Stimulated activated CD8-positive, alpha-beta memory T cell treated with anti-CD3 and anti-CD28 coated beads, Interleukin-7, amount 100 ng/mL, for 4 hours (primary cell): ENCODE measurements at places on chromosomes 5 and 9.

- no peak for DNase-seq
Observed at GRCh38 chr9:28320616-28321015, 747.3 kb upstream of the C9orf72 start.

DNA sequence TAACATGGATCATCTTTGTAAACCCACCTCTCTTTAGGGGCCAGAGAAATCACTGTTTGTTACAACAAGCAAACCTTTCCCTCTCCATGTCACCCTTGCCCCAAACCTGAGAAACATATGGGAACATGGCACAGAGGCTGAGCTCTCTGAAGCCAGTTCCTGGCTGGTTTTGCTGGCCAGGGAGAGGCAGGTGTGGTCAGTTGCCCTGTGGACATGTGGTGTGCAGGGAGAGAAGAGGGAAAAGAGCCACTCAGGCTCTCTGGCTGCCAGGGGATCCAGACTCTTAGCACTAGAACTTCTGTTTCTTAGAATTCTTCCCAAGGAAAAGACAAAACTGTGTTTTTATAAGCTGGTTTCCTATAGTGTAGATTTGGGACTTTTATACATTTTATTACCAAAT is 4.6 kb upstream of the CATSPER3 start:
- no peak for DNase-seq

- DNase-seq: peak; percentile 16
Observed at GRCh38 chr9:90815183-90815943, 13.7 kb downstream of the SYK start.

DNA sequence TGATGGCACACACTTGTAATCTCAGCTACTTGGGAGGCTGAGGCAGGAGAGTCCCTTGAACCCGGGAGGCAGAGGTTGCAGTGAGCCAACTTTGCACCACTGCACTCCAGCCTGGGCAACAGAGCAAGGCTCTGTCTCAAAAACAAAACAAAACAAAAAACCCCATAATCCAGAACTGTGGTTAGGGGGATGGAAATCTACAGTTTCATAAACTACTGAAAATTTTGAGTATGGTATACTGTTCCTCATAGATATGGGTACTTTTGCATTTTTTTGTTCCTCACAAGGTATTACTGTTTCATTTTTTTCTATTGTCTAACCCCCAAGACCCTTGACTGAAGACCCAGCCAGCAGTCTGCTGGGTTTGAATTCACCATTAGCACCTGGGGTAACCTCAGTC is 52.2 kb upstream of the MAP3K1 start:
- no peak for DNase-seq

DNA sequence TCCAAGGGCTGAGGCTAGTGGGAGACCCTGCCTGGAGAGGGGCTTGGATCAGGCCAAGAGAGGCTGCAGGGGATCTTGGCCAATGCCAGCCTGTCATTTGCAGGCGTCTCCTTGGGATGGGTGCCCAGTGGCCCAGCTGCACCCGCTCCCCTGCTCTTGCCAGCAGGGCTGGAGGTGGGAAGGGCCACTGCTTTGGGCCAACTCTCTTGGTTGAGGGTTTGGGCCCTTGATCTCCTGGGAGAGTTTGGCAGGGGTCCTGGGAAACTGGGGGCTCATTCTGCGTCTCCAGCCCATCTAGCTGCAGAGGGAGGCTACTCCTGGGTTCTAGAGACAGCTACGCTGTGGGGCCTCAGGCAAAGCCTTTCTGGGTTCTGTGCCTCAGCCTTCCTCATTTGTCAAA is 10.5 kb downstream of the PSD2 start:
- DNase-seq: no peak

DNA sequence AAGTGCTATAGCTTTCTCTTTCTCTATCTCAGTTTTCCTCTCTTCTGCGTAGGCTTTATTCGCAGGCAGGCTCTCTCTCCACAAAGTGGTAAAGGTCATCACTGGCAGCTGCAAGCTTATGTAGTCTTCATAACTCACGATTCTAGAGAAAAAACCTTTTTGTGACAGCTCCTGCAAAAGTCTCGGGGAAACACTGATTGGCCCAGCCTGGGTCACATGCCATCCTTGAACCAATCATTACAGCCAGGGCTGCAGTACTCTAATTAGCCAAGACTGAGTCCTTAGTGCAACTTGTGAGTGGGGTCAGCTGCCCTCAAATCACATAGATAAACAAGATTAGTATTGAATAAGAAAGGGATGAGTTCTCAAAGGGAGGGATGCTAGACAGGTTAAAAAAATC is 18.3 kb upstream of the FRMPD1 start:
- no peak for DNase-seq

DNA sequence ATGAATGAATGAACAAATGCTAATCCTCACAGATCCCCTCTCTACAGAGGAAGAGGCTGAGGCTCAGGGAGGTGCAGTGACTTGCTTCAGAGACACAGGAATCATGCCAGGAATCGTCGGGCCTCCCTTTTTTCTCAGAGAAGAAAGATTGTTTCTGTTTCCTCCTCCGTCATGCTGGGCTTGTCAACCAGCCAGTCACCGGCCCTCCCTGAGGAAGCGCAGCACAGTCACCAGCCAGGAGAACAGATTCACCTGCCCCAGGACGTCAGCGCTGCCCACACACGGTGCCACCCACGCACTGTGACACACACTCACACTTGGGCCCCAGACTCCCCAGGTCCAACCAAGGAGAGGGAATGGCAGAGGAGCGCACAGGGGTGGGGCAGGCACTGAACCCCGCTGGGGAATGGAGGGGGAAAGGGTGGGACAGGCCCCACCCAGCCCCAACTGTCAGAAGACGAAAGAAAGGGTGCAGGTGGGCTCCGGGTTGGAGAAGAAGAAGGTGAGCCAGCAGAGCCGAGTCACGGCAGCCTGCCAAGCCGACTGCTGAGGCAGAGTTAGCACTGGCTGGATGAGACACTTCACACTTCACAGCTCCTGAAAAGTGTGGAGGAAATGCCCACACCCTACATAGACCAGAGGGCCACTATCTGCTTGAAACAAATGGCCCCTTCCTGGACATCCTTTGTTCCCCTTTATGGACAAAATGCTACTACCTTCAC is 13.8 kb upstream of the ERGIC1 start:
- peak; percentile 34 for DNase-seq

- no peak for DNase-seq
Observed at GRCh38 chr5:158283397-158283796, 424.5 kb upstream of the CLINT1 start.

GRCh38 chr5:171308453-171309275 is at the start of gene TLX3:
TLX3 (plus strand) TSS chr5:171309248; CDS start chr5:171309366, 118 bp downstream.
- no peak for DNase-seq

DNA sequence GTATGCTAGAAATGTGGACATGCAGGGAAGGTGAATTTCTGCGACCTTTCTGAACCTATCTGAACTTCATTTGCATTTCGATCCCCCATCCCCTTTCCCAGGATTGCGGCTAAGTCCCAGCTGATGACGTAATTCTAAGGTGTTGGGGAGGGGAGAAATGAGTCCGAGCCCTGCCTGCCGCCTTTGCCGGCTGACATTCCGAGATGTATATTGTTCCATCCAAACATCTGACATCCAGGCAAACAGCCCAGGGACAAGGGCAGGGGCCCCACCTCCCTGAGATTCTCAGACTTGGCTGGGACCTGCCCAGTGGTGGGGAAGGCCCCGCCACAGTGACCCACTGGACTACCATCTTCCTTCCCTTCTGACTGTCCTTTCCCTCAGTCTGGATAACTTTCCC is 494.6 kb downstream of the ENC1 start:
- no peak for DNase-seq

DNA sequence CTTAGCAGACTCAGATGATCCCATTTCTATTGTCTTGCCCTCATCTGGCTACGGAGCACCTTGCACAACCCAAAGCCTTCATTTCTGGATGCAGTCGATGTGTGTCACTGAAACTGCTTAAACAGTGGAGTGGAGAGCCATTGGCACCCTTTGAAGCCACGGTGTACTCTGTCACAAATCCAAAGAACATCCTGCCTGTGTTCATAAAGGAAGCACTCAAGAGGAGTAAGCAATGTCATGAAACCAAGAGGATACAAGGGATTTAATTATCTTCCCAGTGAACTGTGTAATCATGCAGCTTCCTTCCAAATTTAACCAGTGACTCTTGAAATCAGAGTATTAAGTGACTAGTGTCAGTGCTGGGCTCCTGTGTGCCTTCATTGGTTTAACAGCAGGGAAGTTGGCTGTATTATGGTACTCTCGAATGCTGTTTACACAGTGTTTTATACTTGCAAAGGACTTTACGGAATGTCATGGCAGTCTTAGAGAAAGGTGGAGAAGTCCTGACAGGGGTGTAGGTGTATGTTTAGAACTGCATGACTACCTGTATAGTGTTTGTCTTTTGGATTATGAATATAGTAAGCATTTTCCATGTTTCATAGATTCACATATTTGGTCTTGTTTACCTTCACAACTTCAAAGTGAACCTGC is 41.9 kb downstream of the CD180 start:
- DNase-seq: no peak

GRCh38 chr5:15577132-15577531 is 77.2 kb downstream of the FBXL7 start:
- no peak for DNase-seq

DNA sequence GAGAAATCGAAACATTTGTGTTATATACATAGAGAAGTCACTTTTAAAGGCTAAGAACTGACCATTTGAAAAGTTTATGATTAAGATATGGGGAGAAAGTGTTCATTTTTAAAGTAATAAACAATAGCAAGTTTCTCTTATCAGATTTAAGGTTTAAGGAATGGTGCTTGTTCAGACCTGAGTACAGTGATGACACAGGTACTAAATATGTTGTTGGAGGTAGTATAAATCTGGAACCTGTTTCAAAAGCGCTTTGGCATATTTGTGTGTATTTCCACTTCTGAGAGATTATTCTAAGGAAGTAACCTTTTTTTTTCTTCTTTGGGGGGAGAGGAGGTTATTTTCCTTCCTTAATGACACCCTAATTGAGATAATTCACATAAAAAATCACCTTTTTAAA is 18.4 kb downstream of the CDC42SE2 start:
- DNase-seq: no peak

DNA sequence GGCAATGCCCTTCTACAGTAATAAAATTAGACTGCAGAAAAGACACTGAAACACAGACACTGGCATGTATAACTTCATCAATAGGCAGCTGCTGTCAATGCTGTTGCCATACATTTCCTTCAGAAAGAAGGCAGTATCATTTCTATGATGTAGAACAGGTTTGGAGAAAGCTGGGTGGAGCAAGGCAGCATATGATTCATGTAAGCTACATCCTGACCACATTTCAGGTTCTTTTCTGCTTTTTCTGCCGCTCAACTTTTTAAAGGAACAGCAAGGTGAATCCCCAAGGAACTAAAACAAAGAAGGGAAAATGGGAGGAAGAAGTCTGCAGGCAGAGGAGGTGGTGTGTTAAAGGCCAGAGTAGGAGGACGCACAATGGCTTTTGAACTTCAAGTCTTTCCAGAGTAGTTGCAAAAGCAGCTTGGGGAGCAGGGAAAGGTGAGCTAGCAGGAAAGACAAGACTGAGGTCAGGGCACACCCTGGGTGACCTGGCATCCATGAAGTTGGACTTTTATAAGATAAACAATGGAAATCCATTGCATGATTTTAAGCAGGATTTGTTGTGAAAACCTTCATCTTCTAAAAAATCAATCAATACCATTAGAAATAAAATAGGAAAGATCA is 142.1 kb downstream of the MED10 start:
- DNase-seq: no peak

- DNase-seq: no peak
Observed at GRCh38 chr9:116608064-116608463, 79.0 kb upstream of the TRIM32 start.

DNA sequence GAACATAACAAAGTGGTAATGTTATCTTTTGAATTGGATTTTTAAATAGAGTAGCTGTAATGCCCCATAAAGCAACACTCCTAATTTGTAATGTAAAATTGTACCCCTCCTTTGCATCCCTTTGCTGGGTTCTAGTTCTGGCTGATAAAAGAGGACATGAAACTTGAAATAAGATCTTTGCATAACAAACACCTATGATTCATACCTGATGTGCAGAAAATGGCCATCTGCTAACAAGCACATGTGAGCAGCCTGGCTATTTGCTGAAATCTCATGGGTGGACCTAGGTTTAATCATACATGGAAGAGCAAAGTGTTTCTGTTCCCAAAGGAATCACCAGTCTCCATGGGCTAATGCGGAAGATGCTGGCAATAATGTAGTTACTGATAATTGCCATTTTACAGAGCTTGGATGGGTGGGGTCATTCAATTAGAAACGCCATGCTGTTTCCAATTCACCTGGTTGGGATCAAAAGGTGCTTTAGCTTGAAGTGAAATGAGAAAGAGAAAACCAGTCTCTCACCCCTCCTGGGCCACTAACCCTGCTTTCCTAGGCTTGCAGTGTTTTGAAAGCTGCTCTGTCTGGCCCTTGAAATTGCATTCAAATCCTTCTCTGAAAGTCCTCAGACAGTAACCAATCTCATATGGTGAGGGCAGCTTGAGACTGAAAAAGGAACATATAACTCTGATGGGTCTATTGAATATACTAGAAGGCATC is 585.1 kb downstream of the TLE4 start:
- no peak for DNase-seq

GRCh38 chr5:132269635-132270334 is 12.3 kb downstream of the PDLIM4 start:
- no peak for DNase-seq

GRCh38 chr5:10254686-10255085 is 4.6 kb downstream of the CCT5 start:
- no peak for DNase-seq

- no peak for DNase-seq
Observed at GRCh38 chr9:15873573-15874177, 320.8 kb downstream of the CCDC171 start.

- no peak for DNase-seq
Observed at GRCh38 chr5:78726571-78726970, 78.0 kb upstream of the LHFPL2 start.

DNA sequence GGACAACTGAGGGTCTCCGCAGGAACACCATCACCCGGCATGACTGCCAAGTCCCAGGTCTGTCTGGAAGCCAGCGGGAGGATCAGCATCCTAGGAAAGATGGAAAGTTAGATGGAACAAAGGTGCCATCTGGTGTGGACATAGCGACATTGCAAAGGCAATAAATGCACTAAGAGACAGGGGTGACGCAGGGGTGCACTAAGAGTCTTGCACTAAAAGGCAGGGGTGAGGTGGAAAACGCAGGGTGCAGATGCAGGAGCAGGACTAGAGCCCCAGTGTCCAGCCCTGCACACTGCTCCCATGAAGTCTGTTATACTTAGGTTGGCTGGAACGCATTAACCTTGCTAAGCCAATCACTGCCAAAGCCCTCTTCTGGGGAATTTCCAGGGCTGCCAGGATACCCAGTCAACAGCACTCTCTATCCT is 15.5 kb downstream of the ATOX1 start:
- DNase-seq: no peak

- DNase-seq: no peak
Observed at GRCh38 chr9:3526997-3527940, 1.5 kb upstream of the RFX3 start.
